ENCODE measurements at places on chromosomes 6 and 20. TPM values are rescaled to one million over a fixed set of nuclear protein-coding genes. Genes with fewer than 3 reads are reported as not detected.

EYA4 gene
- 23.9 TPM for total RNA-seq

- DNase-seq, result no peak
Observed at GRCh38 chr6:6039946-6040509, 33.3 kb upstream of the NRN1 start.

GRCh38 chr20:15045246-15045645 lies 707.8 kb upstream of the FLRT3 start:
- peak; percentile 13 for DNase-seq

- DNase-seq, result peak; percentile 27
Observed at GRCh38 chr6:14211562-14211942, 94.0 kb downstream of the CD83 start.

DNA sequence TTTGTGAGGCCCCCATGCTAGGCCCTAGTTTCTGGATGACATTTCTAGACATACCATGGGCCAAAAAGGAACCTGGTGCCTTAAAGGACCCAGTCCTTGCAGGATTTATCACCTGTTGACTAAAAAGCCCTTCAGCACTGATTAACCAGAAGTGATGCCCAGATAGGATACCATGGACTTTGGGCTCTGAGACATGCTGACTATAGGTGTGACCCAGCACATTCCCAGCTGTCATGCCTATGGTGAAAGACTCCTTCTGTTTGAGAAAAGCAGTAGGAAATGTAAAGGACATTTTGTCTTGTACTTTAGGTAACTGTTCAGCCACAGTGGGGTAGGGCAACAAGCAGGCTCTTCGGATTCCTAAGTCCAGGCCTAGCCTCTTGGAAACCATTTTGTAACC lies 724.2 kb downstream of the CD109 start:
- DNase-seq, result no peak

TSPO2 gene
- not detected for total RNA-seq

SHLD1 gene
- 3.3 TPM for total RNA-seq

- no peak for DNase-seq
Observed at GRCh38 chr20:57619051-57619831, 985 bp downstream of the ZBP1 start.

ADA gene
- total RNA-seq, result 5.4 TPM

- DNase-seq, result peak; percentile 8
Observed at GRCh38 chr20:46523696-46524328, 10.5 kb upstream of the ZNF334 start.

DNA sequence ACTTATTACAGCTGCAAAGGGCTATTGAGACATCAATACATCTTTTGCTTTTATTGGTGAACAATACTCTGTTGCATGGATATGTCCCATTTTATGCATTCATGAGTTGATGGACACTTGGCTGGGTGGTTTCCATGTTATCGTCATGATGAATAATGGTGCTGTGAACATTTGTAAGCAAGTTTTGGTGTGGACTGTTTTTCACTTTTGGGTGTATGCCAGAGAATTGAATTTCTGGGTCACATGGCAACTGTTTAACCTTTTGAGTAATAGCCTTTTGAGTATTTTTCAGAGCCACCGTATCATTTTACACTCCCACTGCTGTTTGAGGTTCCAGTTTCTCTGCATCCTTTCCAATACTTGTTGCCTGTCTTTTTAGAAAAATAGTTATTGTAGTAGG lies 107.0 kb downstream of the JARID2 start:
- DNase-seq, result peak; percentile 59

DNA sequence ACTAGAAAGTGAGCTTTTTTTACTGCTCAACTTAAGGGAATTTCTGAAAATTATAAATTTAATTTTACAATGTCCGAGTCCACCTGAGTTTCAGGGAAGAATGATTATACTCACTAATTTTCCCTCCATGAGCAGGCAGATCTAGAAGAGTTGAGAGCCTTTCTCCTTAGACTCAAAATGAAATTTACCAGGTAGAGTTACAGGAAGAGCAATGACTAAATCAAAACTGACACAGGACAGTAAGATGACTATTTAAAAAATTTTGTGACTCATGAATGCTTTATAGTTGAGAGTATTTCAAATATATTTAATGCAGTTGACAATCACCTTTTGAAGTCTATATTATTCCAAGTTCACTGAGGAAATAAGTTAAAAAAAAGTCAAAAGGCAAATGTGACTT lies 198.1 kb upstream of the NRSN1 start:
- DNase-seq, result no peak

- peak; percentile 11 for DNase-seq
Observed at GRCh38 chr6:27452496-27452897, 20.4 kb downstream of the ZNF184 start.

RRP36 gene
- total RNA-seq, result 72.4 TPM

PLCB1 gene
- 13.4 TPM for total RNA-seq

DNA sequence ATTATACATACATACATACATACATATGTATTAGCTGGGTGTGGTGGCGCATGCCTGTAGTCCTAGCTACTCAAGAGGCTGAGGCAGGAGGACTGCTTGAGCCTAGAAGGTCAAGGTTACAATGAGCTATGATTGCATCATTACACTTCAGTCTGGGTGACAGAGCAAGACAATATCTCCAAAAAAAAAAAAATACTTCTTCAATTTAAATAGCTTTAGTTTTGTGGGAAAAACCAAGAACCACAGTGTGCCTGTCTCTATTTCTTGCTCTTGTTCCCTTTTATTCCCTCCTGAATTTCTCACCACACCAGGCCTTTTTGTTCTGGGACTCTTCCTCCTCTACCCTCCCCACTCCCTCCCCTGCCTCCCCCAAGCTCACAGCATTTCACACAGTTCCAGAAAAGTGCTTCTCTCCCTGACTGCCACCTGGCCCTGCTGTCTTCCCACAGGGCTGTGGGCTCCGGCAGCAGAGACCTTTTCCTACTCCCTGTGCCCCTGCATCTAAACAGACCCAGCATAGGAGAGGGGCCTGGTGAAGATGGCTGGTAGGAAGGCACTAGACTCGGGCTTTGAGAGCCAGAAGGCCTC lies 1.3 kb downstream of the C20orf203 start:
- no peak for DNase-seq

DNA sequence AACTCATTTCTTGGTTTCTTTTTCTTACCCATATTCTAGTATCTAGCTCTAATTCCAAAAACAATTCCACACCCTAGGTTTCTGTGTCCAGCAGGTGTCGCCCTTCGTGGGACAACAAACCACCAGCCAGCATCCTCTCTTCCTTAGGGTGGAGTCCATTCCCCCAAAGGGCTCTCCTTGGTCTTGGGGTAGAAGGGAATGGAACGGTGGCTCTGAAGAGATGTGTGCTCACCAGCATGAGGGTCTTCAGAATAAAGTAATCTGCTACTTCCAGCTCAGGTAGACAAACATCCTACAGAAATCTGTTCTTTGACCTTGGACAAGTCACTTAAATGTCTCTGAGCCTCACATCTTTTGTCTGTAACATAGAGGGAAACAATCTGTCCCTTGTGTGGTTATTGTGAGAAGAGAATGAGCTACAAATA lies 7.2 kb downstream of the HLA-DMB start:
- DNase-seq, result peak; percentile 82

SLC17A1 gene
- not detected for total RNA-seq

TMEM30A gene
- total RNA-seq, result 153 TPM

CYP39A1 gene
- total RNA-seq, result 3.8 TPM

DNA sequence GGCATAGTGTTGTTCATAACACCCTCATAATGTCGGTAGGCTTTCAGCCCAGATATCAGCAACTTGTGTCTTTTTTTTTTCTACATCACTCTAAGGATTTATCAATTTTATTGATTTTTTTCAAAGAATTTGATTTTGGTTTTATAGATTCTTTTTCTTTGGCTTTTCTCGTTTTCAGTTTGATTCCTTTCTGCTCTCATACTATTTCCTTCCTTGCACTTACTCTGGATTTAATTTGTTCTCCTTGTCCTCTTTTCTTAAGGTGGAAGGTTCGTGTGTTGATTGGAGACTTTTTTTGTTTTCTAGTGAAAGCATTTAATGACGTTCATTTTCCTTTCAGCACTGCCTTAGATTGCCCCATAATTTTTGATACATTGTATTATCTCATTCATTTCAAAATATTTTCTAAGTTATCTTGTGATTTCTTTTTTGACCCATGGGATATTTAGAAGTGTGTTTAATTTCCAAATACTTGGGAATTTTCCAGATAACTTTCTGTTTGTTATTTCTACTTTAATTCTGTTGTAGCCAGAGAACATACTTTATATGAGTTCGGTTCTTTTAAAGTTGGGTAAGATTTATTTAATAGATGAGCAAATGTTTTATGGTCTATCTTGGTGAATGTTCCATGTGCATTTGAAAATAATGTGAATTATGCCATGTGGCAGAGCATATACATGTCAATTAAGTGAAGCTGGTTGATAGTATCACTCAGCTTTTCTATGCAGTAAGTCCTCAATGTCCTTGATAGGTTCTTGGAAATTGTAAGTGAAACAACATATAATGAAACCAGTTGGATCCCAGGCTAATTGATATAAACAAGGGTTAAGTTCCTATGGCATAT lies 62.8 kb downstream of the IRF4 start:
- DNase-seq, result peak; percentile 23

DNA sequence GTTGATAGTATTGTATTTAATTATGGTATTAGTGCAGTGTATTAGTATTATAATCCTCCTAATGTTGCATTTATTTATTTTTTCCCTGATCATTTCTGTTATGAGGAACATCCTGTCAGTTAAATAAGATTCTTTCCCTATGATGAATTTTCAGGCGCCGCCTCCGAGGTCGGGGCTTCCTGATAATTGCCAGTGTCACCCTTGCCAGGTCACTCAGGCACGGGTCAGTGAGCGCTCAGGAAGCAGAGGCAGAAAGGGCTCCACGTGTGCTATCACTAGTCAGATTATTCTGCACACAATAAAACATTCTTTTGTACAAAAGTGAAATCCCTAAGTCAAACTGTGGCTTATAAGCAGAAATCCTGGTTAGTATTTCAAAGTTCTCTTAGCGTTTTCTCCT lies 64.8 kb downstream of the TSHZ2 start:
- DNase-seq, result no peak

DNA sequence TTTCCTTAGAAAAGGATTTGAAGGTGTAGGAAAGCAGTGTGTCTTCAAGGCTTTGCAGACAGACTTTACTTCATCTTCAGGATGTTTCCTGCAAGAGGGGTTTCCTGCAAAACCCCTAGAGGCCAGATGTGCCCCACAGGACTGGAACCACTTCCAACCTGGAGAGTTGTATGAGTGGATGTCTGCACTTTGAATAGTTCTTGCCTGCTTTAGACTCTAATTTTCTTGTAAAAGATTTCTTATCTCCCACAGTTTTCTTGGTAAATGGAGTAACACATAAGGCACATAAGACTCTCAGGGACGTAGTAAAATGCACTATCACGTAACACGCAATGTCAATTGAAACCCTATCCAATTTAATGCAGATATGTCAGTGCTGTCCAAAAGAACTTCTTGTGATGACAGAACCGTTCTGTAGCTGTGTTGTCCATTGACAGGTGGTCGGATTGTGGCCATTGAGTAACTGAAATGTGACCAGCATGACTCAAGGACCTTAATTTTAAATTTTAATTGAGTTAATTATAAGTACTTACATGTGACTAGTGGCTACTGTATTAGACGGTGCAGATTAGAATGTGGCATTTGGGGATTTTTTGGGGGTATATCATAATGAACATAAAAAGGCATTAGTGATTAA lies 118.7 kb downstream of the JARID2 start:
- DNase-seq, result no peak

GRCh38 chr6:141248021-141248799 lies 884.5 kb upstream of the GJE1 start:
- no peak for DNase-seq

SLC13A3 gene
- total RNA-seq, result 4.1 TPM

- DNase-seq, result no peak
Observed at GRCh38 chr20:1360094-1360846, 31.3 kb upstream of the SDCBP2 start.

GRCh38 chr6:153001767-153002612 lies 519 bp downstream of the MTRF1L start:
- peak; percentile 22 for DNase-seq

- no peak for DNase-seq
Observed at GRCh38 chr6:118621799-118622470, 29.5 kb downstream of the CEP85L start.

GRCh38 chr20:24668384-24668702 lies 198.9 kb downstream of the SYNDIG1 start:
- no peak for DNase-seq

DNA sequence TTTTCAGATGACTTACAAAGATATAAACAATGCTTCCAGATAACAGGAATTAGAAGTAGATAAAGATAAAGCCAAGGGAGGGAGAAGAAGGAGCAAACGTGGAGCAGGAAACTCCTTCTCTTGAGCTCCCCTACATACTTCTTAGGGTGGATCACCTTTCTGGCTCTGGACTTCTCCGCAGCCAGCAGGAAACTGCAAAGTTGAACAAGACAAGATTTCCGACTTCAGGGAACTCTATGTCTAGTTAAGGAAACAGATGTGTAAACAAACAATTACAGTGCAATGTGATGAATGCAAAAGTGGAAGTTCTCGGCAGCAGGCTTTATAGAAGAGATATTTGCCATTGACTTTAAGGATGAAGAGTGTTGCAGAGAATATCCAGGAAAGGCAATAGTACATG lies 134.0 kb upstream of the MARCKS start:
- no peak for DNase-seq

Data from fibroblast of lung (primary cell).